ENCODE measurements at places on chromosomes 4 and X.
A peak's percentile ranks its signal among the peaks of the same experiment; 100 is the strongest.

GRCh38 chr4:94758700-94759399 lies 1.1 kb downstream of the BMPR1B start:
- DNase-seq, result no peak

- no peak for DNase-seq
Measured at GRCh38 chr4:41146716-41147506, 67.4 kb downstream of the APBB2 start.

DNA sequence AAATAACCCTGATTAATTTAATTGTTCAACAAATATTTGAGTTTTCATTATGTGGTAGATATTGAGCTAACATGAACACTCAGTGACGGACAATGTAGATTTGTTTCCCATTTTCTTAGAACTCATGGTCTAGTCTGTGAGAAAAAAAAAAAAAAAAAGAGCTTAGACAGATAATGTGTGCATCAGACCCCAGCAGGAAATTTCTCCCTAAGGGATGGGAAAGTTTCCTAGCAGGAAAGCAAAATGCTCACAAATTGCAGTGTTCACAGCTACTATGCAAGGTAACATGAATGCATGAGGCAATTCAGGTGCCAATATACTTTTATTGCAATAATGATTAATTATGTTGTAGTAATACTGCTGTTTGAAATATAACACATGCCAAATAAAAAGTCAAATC lies 843.2 kb upstream of the SLIT2 start:
- DNase-seq, result no peak

- no peak for DNase-seq
Measured at GRCh38 chrX:129719931-129720530, 18.7 kb upstream of the XPNPEP2 start.

- DNase-seq, result no peak
Measured at GRCh38 chr4:89196745-89197144, 85.4 kb downstream of the TIGD2 start.

GRCh38 chr4:86451560-86452330 lies 91.9 kb upstream of the MAPK10 start:
- DNase-seq, result no peak

DNA sequence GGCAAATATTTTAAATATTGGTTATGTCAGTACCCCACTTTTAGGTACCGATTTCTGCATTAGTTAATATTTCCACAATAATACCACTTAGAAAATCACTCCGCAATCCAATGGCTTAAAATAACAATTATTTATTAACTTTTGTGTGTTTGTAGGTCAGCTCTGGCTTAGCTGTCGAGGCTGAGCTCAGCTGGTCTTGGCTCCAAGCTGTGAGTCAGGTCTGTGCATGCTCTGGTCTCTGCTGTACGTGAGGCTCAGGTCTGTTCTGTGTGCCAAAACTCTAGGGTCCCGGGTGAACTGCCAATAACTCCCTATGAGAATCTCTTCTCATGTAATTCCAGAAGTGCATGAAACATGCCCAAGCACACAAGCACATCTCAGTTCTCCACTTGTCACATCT lies 245.8 kb upstream of the GK2 start:
- no peak for DNase-seq

GRCh38 chr4:9969526-9970398 lies 51.5 kb downstream of the SLC2A9 start:
- no peak for DNase-seq

DNA sequence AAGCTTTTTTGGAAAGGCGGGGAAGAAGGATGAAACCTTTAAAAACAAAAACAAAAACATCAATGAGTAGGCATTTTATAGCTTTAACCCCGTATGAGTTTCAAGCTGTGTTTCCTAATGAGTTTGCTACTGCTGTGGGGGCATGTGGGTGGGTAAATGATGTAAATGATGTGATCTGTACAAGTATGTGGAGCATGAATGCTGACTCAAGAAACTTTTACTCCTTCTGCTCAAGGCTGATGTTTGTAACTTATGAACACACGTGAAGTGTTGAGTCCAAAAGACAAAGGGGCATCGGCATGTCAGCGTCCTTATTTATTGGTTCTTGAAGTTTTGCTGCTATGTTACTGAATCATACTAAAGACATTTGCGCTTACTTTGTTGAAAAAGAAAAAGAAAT lies 76.9 kb downstream of the CLCN4 start:
- no peak for DNase-seq

DNA sequence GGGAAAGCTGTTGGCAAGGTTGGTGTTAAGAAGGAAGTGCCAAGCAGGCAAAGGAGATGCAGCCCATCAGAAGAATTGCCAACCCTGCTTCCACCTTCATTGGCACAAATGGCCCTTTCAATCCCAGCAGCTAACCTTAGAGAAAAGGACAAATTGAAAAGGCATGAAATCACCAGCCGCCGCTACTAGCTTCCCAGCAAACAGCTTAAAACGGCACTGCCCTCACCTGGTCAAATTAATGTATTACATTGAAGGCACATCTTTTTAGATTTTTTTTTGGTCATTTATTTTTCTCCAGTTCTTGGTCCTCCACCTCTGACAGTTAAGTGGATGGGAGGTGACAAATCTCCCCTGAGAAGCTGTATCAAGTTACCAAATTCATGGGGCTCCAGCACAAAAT lies 51.0 kb upstream of the NHSL2 start:
- DNase-seq, result no peak

DNA sequence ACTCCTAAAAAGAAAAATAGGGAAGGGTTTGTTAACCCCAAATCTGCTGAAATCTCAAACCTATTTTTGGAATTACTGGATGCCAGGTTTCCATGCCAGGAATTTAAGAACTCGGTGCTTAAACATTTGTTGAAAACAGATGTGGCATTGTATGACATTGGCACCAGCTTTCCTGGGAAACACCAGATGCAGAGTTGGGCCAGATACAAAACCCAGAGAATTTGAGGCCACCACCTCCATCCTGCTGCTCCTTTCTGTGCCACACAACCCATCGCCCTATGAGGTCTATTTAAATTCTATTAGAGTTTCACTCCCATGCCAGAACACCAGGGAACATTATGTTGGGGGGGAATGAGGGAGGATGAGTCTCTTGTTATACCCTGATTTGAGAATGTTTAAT lies 71.7 kb downstream of the ARAP2 start:
- DNase-seq, result no peak

- DNase-seq, result no peak
Measured at GRCh38 chr4:152028131-152028530, 267.3 kb upstream of the GATB start.

DNA sequence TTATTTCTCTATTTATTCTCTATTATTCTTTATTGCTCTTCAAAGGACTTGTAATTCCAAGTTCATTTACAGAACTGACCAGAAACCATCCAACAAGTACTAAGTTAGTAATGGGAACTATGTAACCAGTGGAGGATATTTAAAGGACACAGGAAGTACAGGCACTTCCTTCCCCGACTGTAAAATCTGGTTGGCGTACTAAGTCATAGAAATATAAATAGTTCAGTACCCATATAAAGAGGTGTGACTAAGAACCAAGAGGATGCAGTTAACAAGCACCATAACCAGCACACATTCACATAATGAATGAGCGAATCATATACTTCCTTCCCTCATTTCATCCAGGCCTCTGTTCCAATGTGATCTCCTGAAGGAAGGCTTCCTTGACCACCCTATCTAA lies 3.6 kb upstream of the EIF4E start:
- DNase-seq, result no peak

GRCh38 chr4:90960840-90961239 lies 833.6 kb downstream of the CCSER1 start:
- DNase-seq, result no peak

- DNase-seq, result no peak
Measured at GRCh38 chr4:78560296-78560963, 8.9 kb downstream of the ANXA3 start.

GRCh38 chr4:83821493-83821892 lies 285.6 kb downstream of the GPAT3 start:
- no peak for DNase-seq

- DNase-seq, result no peak
Measured at GRCh38 chrX:10660171-10660570, 39.8 kb upstream of the MID1 start.

GRCh38 chr4:89114100-89114499 lies 2.8 kb downstream of the TIGD2 start:
- DNase-seq, result no peak

DNA sequence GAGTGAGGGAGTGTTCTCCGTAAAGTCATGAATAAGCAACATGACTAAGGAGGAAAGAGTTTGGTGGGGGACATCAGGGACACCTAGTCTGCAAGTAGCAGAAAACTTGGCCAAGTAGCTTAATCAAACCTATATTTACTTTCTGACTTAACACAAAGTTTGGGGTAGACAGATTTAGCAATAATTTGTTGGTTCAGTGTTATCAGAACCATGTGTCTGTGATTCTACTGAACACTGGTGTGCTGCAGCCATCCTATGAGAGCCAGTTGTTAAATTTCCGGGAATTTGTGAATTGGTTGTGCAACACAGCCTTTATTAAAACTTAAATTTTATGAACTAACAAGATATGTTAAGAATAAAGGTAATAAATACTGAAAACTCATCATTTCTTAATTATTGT lies 469.3 kb downstream of the C4orf33 start:
- no peak for DNase-seq

GRCh38 chr4:84573385-84574068 lies 9.4 kb upstream of the CDS1 start:
- no peak for DNase-seq

GRCh38 chr4:1212546-1213335 lies 36.2 kb downstream of the CTBP1 start:
- DNase-seq, result no peak

DNA sequence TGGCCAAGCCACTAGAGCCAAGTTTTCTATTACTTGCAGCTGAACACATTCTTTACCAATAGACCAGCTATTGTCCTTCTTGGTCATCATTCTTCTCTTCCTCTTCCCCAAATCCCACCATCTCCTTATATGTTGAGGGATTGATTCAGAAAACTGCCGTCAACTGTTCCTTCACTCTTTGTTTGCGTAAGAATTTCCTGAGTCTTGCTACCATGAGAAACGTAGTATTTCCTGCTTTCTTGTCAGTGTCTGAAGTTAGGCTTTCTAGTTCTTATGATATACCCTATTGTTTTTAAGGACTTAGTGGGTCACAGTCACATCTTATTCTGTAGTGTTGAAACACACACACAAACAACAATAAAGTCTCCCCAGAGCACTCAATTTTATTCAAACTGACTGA lies 20.1 kb downstream of the IGFBP7 start:
- DNase-seq, result no peak

DNA sequence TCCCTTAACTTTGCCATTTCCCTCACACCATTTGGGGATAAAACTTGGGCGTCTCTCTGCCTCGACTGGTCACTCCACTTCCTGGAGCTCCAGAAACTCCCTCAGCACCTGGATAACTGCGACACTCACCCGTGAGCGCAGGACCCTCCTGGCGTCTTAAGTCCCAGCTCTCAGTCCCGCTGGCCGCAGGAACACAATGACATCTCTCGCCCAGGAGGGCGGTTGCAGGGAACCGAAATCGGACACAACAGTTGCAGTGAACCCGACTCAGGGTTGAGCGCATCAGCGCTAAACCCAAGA lies 370.9 kb upstream of the SMIM31 start:
- no peak for DNase-seq

GRCh38 chr4:31141832-31142142 lies 421.6 kb downstream of the PCDH7 start:
- no peak for DNase-seq

- no peak for DNase-seq
Measured at GRCh38 chr4:120536884-120537283, 385.6 kb downstream of the PRDM5 start.

DNA sequence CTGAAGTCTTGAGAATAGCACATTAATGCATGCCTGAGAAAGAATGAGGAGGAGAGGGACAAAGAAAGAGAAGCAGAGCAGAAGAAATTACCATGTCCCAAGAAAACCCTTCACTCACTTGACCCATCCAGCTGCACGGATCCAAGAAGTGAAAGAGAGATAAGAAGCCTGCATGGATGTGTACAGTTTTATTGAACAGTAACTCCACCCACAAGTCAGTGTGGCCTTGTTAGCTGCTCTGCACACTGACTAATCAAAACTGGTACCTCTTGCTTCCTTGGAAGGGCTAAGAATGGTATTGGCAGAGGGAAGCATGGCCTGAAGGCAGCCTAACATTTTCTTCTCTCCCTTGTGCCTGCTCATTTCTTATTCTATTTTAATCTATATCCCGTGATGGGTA lies 163.9 kb downstream of the SLC7A11 start:
- DNase-seq, result no peak

- DNase-seq, result no peak
Measured at GRCh38 chr4:55087009-55087912, 38.1 kb downstream of the KDR start.

DNA sequence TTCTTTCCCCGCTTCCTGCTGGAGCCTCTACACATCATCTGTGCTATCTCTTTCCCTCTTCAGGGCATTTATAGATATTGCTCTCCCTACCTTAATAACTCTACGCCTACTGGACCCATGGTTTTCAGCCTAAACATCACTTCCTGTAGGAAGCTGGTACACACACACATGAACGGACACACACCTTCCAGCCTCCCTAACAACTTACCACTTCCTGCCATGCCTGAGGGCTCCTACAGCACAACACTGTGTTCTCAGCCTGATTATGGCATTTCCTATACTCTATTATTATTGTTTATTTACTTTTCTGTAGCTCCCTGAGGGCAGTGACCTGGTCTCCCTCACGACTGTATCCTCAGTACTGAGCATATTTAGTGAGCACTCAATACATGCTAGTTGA lies 163.6 kb upstream of the MAP3K15 start:
- no peak for DNase-seq

GRCh38 chrX:134654398-134655012 lies 3.8 kb downstream of the PLAC1 start:
- DNase-seq, result no peak

DNA sequence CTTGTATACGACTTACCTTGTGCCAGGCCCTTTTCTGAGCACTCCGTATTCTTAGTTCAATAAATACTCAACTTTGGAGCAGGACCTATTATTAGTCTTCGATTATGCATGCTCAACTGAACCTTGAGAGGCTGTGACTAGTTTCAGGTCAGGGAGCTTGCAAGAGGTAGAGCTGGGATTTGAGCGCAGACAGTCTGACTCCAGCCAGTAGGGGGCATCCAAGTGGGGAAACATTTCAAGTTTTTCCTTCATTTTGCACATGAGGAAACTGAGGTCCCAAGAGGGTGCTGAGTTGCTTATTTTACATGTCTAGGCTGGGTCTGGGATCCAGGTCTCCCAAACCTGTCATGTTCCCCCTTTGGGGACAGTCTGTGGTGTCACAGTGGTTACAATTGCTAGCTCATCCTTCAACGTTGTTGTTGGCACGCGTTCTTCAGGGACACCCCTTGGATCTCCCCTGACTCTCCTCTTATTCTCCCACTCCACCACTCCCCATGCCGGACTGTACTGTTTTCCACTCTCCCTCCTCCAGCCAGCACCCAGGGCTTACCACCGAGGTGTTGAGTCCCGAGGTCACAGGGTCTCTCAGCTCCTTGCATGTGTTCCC lies 6.7 kb upstream of the PRICKLE3 start:
- no peak for DNase-seq

- no peak for DNase-seq
Measured at GRCh38 chrX:38513112-38513742, 48.1 kb upstream of the TSPAN7 start.

GRCh38 chr4:108512615-108513505 lies 107.5 kb upstream of the RPL34 start:
- peak; percentile 9 for DNase-seq

GRCh38 chr4:179797738-179798137 lies 2355.5 kb upstream of the AGA start:
- no peak for DNase-seq
